ENCODE measurements at places on chromosomes 4 and X. TPM values are rescaled to one million over a fixed set of nuclear protein-coding genes. Genes with fewer than 3 reads are reported as not detected.

DNA sequence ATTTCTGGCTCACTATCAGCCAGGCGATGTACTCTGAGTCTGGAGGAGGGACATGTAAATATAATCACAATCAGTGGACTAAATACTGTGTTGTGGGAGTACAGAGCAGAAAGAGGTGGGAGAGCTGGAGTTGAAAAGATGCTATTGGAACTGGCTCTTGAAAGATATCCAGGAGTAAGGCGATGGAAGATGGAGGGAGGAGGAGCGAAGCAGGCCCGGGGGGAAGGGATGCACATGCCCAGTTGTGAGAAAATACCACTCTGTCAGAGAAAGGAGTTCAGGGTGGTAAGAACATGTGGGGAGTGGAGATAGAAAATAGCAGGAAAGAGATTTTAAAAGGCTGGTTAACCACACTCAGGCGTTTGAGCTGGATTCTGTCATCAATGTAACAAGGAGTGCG, 216.9 kb upstream of the ETNPPL start:
- no peak for DNase-seq

GRCh38 chrX:11666952-11667685, 1.4 kb upstream of the ARHGAP6 start:
- no peak for DNase-seq

DNA sequence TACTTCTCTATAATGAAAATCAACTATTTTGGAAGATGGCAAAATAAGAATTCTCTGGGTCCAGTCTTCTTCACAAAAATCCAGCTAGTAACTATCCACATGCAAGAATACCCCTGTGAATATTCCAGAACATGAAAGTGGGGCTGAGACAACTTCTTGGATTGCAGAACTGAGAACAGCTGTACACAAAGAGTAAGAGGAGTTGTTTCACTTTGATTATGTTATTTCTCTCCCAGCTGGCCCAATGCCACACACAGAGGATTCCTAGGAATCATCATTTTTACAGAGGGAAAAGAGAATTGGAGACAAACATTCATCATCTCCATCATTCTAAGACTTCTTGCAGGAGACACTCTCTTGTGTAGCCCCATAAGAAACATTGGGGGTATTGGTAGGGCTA, 782.2 kb upstream of the LCORL start:
- no peak for DNase-seq

GRCh38 chrX:122817321-122817955, 366.6 kb upstream of the GRIA3 start:
- DNase-seq, result no peak

DNA sequence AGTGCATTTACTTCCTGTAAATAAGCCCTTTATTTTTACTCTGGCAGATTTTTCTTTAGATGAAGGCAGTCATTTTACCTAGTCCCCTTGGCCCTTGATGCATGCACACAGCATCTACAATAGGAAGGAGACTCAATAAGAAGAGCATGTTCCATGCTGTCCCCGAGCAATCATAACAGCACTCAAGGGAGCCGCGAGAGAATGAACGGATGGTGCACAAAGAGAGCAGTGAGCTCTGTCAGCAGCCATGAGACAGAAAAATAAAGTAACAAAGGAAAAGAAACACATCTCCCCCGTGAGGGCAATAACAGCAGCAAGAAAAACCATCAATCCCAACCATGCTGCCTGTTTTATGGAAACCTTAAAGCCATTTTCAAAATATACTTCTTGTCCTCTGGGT, 11.9 kb downstream of the SMIM31 start:
- DNase-seq, result no peak

GRCh38 chrX:131317326-131317725, 28.2 kb upstream of the IGSF1 start:
- DNase-seq, result no peak

DNA sequence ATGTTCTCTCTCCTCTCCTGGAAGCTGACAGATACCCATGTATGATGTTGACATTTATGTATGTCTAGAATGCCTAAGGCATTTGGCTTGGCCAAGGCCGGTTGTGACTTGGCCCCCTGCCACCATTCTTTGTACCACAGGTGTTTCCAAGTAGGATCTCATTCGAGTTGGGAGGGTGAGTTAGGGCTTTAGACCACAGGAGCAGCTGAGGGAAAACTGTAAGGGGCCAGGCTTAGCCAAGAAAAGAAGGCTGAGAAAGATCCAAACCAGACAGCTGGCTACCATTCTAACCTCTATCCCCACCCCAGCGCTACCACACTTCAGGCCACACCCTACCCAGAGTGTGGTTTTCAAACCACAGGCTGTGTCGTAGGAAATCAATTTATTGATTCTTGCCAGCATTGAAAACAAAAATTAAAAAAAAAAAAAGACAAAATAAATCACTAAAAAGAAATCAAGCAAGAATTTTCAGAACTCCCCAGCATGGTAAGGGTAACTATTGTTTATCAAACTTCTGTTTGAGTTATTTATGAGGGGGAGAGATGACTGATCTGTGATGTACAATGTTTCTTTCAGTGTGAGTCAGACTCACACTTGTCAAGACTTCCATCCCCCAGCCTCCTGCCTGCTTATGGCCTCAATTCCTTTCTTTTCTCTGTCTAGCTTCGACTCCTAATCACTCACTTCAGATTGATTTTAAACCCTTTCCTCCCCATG, 9.9 kb downstream of the TMSB4X start:
- DNase-seq, result no peak

GRCh38 chr4:158819942-158820786, 51.3 kb downstream of the FNIP2 start:
- no peak for DNase-seq

DNA sequence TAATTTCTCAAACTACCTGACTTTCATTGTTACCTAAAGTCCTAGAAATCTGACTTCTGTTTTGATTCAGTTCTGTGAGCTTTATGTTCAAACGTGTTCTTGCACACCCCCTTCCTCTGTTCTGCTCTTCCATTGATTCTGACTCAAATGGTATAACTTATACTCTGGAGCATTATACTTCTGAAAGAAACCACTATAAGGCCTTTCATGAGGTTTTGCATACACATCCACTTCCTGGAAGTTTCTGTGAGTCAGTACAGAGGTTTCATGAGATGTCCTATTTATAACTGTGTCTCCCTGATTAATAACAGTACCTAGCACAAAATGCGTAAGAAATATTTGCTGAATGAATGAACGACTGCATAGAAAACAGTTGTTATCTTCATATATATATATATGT, 540.2 kb upstream of the CT83 start:
- DNase-seq, result no peak

DNA sequence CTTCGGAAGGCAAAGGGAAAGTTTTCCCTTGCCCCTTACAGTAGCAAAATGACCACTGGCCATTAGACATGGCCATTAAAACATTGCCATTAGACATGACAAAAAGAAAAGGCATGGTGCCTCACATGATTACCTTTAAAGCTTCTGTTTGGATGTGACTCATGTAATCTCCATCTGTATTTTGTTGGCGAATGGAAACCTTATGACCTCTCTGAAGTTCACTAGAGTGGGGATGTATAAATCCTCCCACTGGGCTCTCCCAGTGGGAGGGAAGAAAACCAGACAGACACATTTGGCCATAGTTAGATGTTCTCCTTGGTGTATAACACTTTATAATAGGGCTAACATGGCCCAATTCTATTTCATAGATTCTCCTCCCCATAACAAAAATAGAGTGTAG, 152.6 kb downstream of the MAGEB17 start:
- DNase-seq, result no peak

DNA sequence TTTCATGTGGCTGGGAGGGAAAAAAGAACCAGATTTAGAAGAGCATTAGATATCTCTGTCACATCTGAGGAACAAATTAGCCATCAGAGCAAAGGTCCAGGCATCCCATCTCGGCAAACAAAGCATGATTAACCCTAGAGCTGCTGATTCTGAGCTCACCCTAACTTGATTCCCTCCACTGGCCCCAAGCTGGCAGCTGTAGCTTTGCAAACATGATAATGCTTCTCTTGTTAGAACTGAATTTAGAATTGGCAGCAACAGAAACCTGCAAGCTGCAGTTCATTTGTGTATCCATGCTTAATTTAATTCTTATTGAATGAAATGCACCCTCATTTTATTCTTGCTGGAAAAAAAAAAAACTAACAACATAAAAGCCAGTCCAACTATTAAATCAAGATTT, 289.2 kb downstream of the IL1RAPL1 start:
- no peak for DNase-seq

- no peak for DNase-seq
These were observed 147.1 kb downstream of the NHS start for GRCh38 chrX:17521871-17522693.

DNA sequence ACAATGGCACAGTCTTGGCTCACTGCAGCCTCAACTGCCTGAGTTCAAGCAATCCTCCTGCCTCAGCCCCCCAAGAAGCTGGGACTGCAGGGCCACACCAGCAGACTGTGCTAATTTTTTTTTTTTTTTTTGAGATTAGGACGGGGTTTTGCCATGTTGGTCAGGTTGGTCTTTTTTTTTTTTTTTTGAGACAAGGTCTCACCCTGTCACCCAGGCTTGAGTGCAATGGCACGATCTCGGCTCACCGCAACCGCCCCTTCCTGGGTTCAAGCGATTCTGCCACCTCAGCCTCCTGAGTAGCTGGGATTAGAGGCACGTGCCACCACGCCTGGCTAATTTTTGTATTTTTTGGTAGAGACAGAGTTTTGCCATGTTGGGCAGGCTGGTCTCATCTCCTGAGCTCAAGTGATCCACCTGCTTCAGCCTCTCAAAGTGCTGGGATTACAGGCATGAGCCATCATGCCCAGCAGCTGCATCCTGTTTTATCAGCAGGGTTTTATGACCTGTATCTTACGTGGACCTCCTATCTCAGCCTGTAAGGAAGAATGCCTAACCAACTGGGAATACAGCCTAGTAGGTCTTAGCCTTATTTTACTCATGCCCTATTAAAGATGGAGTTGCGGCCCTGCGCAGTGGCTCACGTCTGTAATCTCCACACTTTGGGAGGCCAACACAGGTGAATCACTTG, 13.2 kb upstream of the MRPL1 start:
- no peak for DNase-seq

DNA sequence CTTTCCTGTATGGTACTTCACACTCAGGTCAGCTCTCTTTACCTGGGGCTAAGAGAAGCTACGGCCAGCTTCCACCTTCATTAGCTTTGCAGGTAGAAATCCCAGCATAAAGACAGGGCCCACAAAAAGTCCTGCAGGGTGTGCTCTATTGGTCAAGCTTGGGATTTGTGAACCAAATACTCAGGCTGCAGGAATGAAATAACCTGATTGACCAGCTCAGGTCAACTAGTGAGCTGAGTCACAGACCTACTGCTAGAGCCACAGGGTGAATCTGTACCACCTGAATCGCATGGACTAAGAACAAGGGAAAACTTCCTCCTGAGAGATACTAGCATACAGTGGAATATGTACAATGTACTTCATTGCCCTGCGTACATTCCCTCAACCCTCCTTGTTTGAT, 172.2 kb downstream of the HHIP start:
- DNase-seq, result no peak

DNA sequence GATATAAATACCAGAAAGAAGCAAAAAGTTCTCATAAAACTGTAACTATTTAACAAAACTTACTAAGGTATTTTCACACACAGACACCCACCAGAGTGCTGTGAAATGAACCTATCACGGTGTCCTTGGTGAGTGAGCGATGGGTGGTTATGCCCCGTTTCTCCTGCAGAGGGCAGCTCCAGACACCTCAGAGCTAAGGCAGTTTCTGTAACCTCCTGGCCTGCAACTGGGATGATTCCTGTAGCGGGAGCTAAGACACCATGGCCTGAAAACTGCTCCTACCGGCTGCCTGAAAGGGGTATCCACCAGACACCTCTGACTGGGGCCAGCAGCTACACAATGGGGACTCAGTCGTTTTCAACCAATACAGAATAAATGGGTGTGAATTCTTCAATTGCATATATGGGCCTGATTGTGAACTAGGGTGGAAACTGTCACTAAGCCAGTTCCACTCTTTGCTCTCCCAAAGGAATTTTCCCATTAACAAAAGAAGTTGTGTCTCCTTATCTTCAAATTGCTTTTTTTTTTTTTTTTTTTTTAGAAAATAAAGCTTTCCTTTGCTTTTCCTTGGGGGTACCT, 2375.8 kb upstream of the TENM3 start:
- DNase-seq, result no peak

- no peak for DNase-seq
These were observed 698 bp downstream of the AFF1 start for GRCh38 chr4:86935566-86935852.

DNA sequence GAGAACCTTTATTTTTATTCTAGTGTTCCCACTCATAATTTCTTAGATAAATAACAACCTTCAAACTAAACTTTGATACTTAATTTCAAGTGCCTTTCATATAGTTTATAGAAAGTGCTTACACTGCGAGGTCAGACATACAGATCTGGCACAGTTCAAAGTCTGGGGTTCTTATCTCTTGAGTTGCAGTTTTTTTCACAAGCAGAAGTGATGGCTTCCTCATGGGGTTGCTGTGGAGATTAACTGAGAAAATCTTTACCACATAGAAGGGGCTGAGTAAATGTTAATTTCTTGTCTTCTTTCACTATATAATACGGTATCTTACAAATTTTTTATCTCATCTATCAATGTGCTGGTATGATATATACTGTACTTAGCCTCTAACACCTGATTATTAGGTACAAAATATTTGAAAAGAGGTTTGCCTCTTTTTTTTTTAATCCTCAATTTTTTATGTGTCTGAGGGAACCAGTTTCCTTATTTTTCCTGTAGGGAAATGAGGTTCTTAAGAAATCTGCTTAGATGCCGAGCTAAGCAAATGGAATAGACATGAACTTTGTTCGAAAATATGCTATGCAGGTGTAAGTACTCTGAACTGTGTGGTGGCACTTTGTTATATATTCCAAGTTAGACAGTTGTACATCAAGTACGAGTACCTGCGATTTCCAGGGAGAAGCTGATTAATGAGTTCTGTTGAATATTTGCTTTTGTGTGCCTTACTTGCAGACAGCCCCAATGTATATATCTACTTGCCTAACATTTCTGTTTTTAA, 3.3 kb downstream of the ING2 start:
- no peak for DNase-seq

DNA sequence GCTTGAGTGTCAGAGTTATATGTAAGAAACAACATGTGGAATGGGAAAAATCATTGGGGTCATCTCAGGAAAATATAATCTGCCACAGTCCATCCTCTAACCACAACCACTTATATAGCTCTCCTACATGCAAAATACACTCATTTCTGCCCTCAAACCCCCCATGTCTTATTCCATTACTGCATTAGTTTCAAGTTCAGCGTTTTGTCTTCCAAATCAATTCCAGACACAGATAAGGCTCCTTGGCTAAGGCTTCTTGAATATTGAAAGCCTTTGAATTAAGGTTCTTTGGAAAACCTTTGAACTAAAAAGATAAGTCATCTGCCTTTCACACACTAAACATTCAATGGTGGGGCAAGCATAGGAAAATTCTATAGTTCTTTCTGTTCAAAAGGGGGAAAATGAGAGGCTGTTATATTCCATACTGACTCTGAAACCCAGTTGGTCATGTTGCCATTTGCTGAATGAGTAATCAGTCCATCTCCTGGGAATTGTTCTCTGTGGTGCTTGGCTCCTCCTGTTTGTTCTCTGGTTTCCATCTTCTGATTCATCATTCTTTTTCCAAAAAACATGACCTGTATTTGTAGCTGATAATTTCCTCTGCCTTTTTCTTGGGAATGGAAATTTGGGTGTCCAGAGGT, 218.7 kb downstream of the BMPR1B start:
- DNase-seq, result no peak

Gene SPACA5
- total RNA-seq, result not detected

Gene MAGEB1
- total RNA-seq, result not detected

Gene CHRDL1
- total RNA-seq, result not detected

Gene MOSPD2
- total RNA-seq, result 6.2 TPM

Gene EFHC2
- total RNA-seq, result 2.1 TPM

Gene CPZ
- not detected for total RNA-seq

Gene FGF2
- not detected for total RNA-seq

Gene PCDH19
- 0.03 TPM for total RNA-seq

Gene MBNL3
- total RNA-seq, result 34.1 TPM

Gene FAM236C
- not detected for total RNA-seq

Data from T-helper 17 cell (primary cell).